Suppressor macrophage treated with lipopolysaccharide for 4 hours (primary cell): ENCODE measurements at places on chromosomes 12 and 14.
A peak's percentile ranks its signal among the peaks of the same experiment; 100 is the strongest.

GRCh38 chr12:69512820-69513219 is 42.6 kb downstream of the FRS2 start:
- no peak for DNase-seq

- peak; percentile 54 for DNase-seq
These were observed 11.9 kb downstream of the RARG start for GRCh38 chr12:53219956-53220693.

GRCh38 chr14:23121361-23121771 is 2.3 kb upstream of the CEBPE start:
- DNase-seq: peak; percentile 69

DNA sequence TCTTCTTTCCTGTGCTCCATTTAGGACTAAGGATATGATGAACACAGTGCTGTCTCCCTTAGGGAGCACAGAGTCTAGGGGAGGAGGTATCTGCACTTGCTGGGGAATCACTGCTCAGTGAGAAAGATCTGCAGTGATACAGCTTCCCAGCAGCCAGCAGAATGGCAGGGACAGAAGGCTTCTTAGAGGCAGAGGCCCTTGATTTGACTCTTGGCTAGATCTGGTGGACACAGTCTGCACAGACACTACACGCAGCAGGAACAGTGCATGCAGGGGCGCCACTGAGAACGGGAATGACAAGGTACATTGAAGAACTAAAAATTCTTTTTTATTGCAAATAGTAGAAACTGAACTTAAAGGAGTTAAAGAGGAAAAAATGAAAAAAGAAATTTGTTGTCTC is 51.6 kb downstream of the KCNA1 start:
- DNase-seq: no peak

DNA sequence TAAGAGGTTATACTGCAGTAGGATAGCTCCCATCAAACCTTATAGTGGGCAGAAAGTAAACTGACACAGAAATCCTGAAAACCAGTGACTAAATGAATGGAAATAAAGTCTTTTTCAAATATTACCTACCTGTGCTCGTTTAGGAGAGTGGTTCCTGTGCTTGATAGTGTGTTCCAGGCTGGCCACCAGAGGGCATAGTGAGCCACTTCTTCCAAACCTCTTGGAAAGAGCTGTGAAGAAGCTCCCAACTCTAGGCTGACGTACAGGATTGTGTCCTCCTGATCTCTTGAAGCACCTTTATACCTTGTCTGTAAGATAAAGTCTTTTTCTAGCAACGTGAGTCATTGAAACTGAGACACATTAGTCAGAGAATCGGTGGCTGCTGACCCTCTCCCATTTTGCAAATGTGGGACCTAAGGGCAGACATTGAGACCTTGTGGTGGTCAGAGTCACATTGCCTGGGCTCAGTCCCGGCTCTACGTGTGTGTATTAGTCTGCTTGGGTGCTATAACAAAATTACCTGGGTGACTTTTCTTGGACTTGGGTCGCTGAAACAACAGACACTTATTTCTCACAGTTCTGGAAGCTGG is 17.6 kb downstream of the TDP1 start:
- peak; percentile 78 for DNase-seq
